HuH-7 (cell line): ENCODE measurements at places on chromosomes 3 and 15.

DNA sequence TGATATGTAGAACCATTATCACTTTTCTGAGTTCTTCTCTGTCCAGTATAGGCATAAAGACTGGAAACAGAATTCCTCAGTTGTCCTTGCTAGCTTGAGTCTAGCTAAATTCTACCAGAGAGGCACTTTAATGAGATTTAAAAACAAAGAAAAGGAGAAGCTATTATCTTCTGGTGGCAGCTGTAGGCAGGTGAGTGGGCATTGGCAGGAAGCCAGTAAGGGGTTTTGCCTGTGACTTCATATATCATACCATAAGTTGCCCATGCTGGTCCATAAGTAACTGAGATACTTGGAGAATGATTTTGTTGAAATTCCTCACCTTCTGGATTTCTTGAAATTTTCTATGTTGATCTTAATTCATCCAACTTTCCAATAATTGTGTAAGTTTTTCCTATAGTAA is 402.3 kb upstream of the TGFBR2 start:
- DNase-seq = no peak

DNA sequence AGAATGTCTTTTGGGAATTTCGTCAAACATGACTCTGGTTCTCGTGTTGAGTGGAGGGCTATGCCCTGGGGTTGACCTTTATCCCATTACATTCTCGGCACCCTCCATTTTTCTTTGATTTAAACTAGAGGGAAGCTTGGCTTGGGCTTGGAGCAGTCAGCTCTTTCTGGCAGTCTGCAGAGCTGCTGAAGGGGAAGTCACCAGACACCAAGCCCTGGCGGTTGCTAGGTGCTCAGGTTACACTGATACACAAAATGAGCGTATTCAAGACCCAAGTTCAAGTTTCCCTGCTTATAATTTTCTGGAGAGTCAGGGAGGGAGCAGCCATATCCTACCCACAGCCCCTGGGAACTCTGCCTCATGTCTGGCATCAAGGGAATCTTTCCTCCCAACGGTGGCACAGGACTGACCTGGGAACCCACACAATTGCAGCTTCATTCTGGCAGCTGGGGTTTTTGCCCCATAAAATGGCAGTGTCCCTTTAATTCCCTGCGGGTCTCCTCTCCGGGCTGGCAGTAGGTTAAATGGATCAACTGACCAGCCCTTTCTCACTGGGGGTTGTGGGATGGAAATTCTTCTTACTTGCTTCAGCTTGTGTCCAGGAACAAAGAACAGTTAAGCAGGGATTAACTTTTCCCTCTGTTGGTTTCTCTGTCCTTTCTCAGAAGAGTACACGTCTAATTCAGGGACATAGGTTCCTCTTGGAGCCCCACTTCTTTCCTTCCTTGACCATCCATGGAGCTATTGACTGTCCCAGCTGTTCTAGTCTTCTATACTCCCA is 110.0 kb upstream of the DLG1 start:
- DNase-seq = no peak

DNA sequence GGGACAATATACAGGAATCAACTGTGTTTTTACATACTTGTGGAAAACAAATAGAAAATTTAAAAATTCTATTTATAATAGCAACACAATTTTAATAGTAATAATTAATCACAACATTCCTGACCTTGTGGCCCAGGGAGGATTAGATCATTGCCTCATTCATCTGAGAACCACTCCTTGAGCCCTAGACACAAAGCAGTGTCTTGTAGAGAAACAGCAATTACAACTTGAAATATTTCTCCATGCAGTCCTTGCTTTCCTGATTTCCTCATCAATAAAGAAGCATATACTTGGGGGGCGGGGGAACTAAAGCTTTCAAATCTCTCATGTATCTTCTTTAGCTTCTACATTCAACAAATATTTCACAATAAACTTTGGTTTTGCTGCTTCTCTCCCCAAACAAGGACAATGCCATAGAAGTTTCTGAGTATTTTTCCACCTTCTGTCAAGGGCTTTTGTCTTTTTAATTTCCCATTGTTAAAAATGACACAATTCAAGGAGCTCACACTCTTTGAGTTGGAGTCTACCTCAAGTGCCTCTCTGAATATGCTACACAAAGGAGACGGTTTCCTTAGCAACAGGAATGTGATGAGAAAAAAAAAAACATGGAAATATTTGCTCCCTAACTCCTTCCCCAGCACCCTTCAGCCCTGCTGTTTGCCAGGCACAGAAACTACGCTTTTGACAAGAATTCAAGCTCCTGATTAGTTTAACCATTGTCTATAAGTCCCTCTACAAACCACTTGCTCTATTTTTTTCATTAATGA is 118.8 kb downstream of the ARPP21 start:
- no peak for DNase-seq

DNA sequence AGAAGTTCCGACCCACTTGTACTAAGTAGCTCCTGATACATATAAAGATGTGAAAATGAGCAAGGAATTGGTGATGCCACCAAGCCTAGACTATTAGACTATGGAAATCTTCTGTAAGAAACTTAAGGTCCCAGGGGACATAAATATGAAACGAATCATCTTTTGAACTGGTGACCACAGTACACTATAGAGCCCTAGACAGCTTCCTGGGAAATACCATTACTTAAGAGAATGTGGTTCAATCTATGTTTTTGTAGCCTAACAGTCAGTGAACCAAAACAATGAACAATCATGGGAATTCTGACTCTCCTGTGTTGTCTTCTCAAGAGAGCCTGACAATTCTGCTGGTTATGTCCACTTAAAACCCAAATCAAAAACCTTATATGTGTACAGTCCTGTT is 191.6 kb downstream of the GREM1 start:
- DNase-seq = no peak

GRCh38 chr15:50879016-50879617 is 29.4 kb upstream of the AP4E1 start:
- no peak for DNase-seq

DNA sequence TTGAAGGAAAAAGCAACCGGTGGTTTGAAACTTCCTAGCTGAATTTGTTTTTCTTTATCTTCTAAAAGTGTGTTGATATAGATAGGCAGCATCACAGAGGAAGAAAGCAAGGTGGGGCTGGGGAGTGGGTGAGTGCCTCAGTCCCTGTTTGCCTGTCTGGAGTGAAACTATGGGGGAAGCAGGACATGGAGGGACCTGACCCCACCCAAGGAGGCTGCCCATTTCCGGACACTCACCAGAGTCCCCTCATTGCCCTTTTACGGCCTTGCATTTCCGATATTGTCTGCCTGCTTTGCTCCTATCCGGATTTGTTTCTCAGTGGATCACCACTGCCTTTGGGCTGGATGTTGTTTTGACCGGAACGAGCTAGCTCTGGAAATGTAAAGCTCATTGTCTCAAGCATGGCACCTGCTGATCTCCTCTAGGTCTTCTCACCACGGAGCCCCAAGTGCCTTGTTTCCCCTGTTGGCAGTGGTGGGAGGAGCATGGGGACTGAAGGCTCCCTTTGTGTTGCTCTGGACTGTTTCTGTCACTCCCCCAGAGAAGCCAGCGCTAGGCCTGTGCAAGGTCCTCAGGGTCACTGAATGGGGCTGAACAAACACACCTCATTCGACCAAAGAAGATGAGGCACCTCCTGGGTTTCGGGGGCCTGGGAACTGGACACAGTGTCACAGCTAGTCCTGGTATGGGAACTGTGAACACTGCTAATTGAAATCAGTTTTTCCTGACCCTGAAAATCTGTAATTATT is 7.0 kb downstream of the CLDN11 start:
- peak; percentile 85 for DNase-seq

DNA sequence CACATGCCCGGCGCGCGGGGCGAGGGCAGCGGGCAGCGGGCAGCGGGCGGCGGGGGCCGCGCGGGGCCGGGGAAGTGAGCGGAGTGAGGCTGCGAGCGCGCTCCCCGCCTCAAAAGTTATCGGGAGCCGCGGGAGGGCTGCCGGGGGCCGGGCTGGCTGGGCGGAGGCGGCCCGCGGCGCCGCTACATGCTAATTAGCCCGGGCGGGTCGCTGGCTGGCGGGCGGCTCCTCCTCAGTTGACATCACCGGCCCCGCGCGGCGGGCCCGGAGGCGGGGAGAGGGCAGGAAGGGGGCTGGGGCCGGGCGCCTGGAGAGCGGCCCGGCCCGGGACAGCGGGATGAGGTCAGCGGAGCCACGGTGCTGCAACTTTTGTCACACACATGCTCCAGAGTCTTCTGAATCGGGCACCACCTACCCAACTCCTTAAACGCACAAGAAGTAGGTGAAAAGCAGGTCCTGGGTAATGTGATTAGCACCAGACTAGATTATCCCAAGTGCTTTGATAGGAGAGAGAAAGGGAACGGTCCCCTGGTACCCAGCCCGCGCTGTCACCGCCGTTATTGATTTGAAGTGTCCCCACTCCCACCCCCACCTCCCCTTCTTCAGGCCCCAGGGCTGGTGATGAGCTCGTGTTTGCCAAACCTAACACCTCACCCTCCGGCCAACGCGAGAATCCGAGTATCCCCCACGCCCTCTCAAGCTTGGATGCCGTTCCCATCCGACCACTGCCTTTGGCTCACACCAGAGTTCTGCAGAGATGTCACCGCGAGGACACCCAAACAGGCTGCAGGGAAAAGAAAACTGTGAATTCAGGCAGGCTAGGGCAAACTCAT is at the start of gene HEG1:
HEG1 (minus strand) TSS at position 85 of the 833 bp plus-strand sequence. CDS start 107 bp downstream, outside the sequence.
- DNase-seq = peak; percentile 92

DNA sequence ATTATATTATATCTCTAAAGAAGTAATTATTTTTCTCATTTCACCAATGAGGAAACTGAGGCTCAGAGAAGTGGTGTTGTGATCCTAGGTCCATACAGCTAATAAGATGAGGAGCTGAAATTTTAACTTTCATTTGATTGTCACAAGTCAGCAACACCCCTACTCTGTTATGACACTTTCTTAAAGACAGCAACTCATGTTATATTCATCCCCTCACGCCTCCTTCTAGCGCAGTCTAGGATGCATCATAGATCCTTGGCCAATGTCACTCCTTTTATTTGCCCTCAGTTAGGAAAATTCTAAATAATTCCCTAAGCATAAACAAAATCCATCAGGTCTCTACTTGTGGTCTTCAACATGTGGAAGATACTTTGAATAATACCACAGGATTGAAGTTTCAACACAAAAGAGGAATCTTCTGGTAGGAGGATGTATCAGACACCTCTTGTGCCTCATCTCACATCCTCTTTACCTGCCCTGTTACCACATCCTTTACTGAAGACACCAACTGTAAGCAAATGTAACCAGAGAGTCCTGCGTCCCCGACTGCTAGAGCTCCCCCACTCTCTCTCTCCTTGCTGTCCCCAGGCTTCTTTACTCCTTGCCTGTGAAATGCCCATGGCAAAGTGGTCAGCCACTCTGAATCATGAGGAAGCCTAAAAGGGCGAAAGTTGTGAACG is 53.7 kb downstream of the TRIM42 start:
- DNase-seq = no peak

GRCh38 chr3:71710906-71711494 is 14.2 kb downstream of the EIF4E3 start:
- peak; percentile 20 for DNase-seq

DNA sequence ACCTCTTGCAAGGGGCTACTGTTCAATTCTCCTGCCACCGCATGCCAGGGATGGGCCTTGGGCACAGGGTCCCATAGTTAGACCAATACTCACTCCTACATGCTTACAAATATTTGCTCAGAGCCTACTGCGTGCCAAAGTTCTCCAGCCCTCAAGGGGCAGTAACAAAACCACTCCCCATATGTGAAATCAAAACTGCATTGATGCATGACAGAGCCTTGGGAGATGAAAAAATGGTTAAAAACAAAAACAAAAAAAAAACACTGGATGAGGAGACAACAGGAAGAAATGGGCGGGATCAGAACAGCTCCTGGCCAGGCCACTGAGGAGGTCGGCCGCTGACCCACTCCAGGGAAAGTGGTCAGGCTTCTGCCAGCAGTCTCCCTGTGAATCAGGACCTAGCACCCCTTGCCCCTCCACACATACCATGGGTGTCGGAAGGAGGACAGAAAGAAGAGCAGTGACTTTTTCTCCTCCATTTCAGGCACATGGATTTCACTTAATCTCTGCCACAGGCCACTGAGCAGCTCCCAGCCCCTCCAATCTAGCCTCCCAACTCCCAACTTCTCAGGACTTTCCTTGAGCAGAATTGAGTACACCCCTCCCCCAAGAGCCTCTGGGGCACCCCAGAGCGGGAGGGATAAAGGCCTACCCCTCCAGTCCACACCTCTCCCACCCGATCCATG is 2.8 kb downstream of the PLXNB1 start:
- DNase-seq = no peak

GRCh38 chr15:91152896-91153581 is 53.0 kb downstream of the SV2B start:
- no peak for DNase-seq

GRCh38 chr3:17140670-17141505 is 256.1 kb downstream of the PLCL2 start:
- DNase-seq = peak; percentile 41

DNA sequence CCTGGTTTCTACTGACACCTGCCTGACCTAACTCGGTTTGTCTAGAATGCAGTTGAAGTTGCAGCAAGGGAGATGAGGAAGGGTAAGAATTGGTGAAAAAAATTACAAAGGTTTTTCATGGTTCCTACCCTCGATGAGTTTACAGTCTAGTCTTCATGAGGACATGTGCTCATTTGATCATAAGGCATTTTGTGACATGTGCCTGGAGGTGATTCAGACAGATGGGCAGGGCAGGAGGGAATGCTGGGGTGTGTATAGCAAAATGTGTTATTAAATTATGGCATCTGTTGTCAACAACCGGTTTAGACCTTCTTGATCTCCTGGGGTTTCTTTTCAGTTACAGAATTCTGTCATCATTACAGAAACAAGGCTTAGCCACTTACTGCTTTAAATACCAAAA is 101.2 kb downstream of the CACNA1D start:
- DNase-seq = no peak
